ENCODE measurements at places on chromosomes 7 and 10. TPM values are rescaled to one million over a fixed set of nuclear protein-coding genes. Genes with fewer than 3 reads are reported as not detected.

The CYP17A1 gene
- not detected for total RNA-seq

The ADAM22 gene
- 2.5 TPM for total RNA-seq

The APBB1IP gene
- 67.8 TPM for total RNA-seq

The CNNM1 gene
- 0.19 TPM for total RNA-seq

The AQP1 gene
- 17.1 TPM for total RNA-seq

The STX1A gene
- 6.2 TPM for total RNA-seq

The ACSM6 gene
- not detected for total RNA-seq

The TAS2R4 gene
- total RNA-seq = 2.5 TPM

The OR6V1 gene
- total RNA-seq = not detected

The SPDYE2B gene
- total RNA-seq = not detected

The TMEM270 gene
- not detected for total RNA-seq

The GIMAP2 gene
- total RNA-seq = 48.6 TPM

The CC2D2B gene
- 1.7 TPM for total RNA-seq

The DNAJC2 gene
- total RNA-seq = 17.3 TPM

The BMS1 gene
- 13.1 TPM for total RNA-seq

The CYP2C9 gene
- total RNA-seq = not detected

The VWDE gene
- not detected for total RNA-seq

The FAM25A gene
- total RNA-seq = not detected

The OLAH gene
- total RNA-seq = not detected

The GPER1 gene
- 6.1 TPM for total RNA-seq

The SPRN gene
- total RNA-seq = 0.14 TPM

The CACNB2 gene
- total RNA-seq = 0.49 TPM

The LRRD1 gene
- not detected for total RNA-seq

The CYP2C8 gene
- total RNA-seq = 1.1 TPM

The CALML5 gene
- not detected for total RNA-seq

The MEOX2 gene
- 0.84 TPM for total RNA-seq
